ENCODE measurements at places on chromosomes 4 and X. TPM values are rescaled to one million over a fixed set of nuclear protein-coding genes. Genes with fewer than 3 reads are reported as not detected.
A peak's percentile ranks its signal among the peaks of the same experiment; 100 is the strongest.

GRCh38 chr4:57410331-57411052 is 300.3 kb upstream of the IGFBP7 start:
- DNase-seq, result no peak

DNA sequence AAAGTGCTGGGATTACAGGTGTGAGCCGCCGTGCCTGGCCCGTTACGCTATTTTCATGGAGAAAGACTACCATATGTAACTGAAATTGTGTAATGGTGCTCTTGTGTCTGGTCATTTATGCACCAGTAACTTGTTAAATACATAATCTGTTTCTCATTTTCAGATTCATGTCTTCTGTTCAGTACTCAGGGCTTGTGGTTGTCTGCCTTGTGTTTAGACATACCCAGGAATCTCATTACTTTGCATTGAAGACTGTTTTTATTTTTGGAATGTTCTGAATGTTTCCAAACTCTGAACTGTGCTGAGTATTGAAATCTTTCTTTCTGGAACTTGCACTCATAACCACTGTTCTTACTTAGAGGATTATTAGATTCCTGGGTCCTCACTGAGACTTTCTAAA is 52.8 kb downstream of the PDLIM5 start:
- DNase-seq, result no peak

GRCh38 chrX:74080165-74080564 is 223.8 kb upstream of the ZCCHC13 start:
- no peak for DNase-seq

- DNase-seq, result peak; percentile 81
These were observed at the start of gene AADAT for GRCh38 chr4:170089668-170090351. TSS of gene AADAT (minus strand) at chr4:170089956. CDS start at chr4:170089690, 266 bp downstream.

GRCh38 chrX:10110316-10110935 is 46.3 kb upstream of the CLCN4 start:
- no peak for DNase-seq

GRCh38 chr4:1806596-1807331 is 13.7 kb downstream of the FGFR3 start:
- DNase-seq, result no peak

PARM1 gene
- 56.9 TPM for polyA plus RNA-seq

MAGEC3 gene
- polyA plus RNA-seq, result 0.84 TPM

MSX1 gene
- polyA plus RNA-seq, result 1.1 TPM

CT55 gene
- polyA plus RNA-seq, result 0.21 TPM

GYPE gene
- 2.8 TPM for polyA plus RNA-seq

ZFP42 gene
- polyA plus RNA-seq, result 1.4 TPM

FHL1 gene
- 60.1 TPM for polyA plus RNA-seq

AKAP14 gene
- polyA plus RNA-seq, result not detected

Measured in renal pelvis (tissue), 12 donors.